NAMALWA (cell line): ENCODE measurements at places on chromosomes 6 and 20.
A peak's percentile ranks its signal among the peaks of the same experiment; 100 is the strongest.

DNA sequence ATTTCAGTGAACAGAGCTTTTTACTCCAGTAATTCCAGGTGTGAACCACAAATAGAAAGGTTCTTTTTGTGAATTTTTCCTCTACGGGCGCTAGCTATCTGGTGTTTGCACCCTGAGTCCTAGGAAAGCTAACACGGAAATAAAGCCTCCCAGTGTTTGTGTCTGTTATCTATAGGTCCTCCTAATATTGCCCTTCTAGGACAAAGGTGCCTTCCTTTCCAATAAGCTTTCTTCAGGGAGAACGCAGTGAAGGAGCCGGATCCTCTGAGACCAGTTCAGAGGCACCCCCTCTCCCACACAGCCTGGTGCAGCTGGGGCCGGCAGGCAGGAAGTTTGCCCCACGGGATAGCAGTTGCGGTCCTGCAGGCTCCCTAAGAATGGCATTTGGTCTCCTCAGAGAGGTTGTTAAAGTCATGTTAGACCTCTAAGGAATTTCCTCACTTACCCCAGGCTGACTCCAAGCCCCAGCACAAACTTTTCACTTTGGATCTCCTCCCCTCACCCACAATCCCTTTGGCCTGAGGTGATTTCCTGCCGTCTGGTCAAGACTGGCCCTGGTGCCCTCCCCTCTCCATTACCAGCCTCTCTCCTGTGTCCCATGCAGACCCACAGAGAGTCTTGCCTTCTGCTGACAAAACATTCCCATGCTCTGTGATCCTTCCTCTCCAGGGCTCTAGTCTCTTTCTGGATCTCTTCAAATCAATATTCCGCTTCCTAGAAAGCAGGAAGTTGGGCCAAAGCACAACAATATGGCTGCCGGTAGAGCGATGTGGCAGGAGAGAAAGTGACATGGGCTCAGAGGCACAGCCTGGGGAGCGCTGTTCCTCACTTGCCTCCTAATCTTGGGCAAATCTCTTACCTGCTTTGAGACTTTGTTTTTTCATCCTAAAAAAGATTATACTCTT lies 126.0 kb downstream of the MOXD1 start:
- no peak for DNase-seq

DNA sequence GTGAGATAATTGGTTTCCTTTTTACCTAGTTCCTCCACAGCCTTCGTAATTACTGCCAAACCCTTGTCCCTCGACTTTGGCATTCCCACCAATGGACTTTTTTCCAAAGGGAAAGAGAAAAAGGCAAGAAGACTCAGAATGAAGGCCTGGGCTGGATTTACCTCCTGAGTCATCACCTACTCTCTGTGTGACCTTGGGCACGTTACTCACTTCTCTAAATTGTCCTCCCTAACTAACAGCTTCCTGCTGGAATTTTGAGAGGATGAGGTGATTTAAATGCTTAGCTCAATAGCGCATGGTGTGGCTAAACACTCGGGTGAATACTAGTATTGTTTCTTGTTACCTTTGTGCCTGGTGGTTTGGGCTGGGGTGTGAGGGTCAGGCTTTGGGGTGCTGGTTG lies 146.6 kb downstream of the DHX35 start:
- DNase-seq = no peak

GRCh38 chr6:3687847-3688246 lies 63.7 kb downstream of the PXDC1 start:
- DNase-seq = peak; percentile 3

- DNase-seq = no peak
Observed at GRCh38 chr20:32685541-32686529, 12.1 kb upstream of the C20orf203 start.

DNA sequence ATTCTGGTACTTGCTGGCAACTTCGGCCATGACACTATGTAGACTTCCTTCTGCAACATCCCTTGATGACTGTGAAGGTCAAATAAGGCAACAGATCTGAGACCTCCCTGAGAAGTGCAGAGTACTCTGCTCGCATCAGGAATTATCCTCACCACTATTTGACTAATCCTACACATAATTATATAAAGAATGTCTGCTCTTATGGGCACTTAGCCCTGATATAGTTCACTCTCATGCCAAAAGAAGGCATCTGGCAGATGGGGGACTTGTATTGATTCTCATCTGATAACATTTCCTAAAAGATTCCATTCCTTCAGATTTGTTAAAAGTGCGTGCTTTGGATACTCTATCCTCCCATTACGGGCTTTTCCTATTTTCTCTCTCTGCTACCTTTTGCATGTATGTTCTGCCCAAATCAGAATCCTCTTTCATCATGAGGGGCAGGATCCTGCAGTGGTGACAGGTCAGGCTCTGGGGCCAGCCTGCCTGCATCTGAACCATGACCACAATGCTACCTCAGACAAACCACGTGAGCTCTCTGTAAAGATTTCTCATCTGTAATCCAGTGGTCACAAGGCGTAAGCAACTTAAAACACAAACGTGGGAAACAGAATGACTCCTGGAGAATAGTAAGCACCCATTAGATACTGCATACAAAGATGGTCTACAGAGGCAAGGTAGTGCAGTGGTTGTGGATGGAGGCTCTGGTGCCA lies 134.0 kb downstream of the GJA10 start:
- no peak for DNase-seq
